ENCODE measurements at places on chromosomes 4 and X.

- no peak for DNase-seq
Measured at GRCh38 chr4:27189683-27190082, 329.0 kb downstream of the STIM2 start.

DNA sequence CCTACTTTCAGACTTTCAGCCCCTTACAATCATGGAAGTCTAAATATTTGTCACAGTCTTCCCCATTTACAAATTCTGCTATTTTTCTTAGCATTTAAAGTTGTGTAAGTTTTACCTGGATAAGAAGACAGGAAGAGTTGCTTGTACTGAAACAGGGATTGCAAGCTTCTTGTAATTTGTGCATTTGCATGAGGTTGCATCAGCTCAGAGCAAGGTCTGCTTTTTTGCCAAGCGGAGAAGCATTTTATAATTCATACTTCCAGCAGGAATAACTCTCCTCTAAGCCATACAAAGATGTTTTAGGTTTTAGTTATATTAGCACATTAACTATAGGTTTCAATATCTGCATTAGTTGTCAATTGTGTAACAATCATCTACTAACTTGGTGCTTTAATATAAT, 922.0 kb upstream of the PABPC4L start:
- no peak for DNase-seq

- DNase-seq: no peak
Measured at GRCh38 chrX:123320622-123321021, 136.5 kb downstream of the GRIA3 start.

DNA sequence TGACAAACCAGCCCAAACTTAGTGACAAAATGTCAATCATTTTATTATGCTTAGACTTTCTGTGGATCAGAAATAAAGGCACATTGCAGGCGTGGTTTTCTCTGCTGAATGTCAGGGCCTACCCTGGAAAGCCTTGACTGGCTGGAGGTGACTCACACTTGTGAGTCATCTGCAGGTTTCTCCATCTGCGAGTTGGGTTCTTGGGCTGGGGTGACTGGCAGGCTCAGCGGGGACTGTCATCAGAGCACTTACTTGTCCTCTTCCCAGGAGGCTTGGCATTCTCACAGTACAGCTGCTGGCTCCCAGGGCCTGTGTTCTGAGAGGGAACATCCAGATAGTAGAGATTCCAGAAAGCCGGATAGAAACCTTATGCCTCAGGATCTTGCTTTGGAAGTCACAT, 153.8 kb upstream of the AGA start:
- peak; percentile 17 for DNase-seq

GRCh38 chr4:28636971-28637370, 1776.3 kb downstream of the STIM2 start:
- DNase-seq: no peak

GRCh38 chrX:102558607-102559006, 40.7 kb upstream of the ARMCX5 start:
- no peak for DNase-seq

GRCh38 chr4:54609310-54609709, 48.4 kb upstream of the KIT start:
- no peak for DNase-seq

GRCh38 chr4:119490335-119490734, 138.3 kb downstream of the PDE5A start:
- DNase-seq: no peak

DNA sequence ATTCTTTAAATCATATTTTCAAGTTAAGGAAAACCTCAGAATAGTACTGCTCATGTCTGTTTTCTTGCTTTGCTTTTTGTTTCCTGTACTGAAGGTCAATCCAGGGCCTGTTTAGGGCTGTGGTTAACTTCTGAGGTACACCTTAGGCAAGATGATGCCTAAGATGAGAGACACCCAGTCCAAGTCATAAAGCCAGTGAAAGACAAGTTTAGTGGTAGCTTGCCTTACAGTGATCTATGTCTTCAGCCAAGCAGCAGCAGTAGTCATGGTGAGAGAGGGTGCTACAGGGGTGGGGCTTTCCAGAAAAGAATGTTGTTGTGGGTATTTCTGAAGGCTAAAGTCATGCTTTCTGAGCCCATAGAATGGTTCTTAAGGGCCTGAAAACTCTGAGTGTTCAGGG, 173.7 kb downstream of the VSIG4 start:
- no peak for DNase-seq

DNA sequence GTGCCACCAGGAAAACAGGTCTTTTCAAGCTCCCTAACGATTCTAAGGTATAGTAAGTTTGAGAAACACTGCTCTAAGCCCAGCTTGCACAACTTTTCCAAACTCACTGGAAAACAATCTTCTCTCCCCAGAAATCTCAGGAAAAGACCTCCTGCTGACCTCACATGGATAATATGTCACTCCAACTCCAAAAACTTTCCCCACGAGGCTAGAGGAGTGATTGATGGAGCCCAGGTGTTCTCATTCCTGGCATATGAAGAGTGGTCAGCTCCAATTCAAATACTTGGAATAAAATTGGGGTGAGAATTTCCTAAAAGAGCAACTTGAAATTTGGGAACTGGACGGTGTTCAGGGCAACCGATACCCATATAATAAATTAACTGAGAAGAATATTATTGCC, 299.9 kb downstream of the PPP4R3C start:
- no peak for DNase-seq

DNA sequence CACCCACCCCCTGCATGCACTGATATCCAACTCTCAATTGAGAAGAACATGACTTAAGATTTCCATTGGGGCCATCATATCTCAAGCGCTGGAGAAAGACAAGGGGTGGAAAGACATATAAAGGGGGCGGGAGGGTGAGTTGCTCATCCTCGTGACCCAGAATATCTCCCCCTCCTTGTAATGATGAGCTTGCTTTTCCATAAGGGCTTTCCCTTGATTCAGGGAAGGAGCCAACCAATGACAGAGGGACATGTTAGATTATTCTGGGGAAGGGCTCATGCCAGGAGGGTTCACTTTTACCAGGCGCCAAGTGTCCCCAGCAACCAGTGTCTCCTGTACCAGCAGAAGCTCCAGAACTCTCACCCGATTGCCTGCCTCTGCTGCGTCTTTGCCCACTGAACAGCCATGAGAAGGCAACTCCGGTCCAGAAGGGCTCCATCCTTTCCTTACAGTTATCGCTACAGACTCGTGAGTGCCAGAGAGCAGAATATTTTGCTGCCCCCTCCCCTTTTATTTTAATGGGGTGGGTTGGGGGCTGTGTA, at the start of gene ATP1B4:
ATP1B4 (plus strand) TSS at position 326 of the 542 bp plus-strand sequence; CDS start at position 406, 80 bp downstream.
- DNase-seq: no peak

DNA sequence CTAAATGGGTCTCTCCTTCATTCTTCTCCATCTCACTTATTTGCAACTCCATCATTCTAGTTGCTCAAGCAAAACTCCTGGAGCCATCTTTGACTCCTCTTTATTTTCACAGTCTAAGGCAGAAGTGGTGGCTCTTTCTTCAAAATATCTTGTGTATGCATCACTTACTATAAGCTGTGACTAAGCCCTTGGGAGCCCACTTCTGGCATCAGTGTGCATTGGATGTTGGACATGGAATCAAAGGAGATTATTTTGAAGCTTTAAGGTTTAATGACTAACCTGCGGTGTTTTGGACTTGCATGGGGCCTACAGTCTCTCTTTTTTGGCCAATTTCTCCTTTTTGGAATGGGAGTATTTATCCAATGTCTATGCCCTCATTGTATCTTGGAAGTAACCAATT, 276.8 kb downstream of the SPOCK3 start:
- DNase-seq: no peak

GRCh38 chr4:101418466-101418865, 71.1 kb upstream of the PPP3CA start:
- DNase-seq: no peak

DNA sequence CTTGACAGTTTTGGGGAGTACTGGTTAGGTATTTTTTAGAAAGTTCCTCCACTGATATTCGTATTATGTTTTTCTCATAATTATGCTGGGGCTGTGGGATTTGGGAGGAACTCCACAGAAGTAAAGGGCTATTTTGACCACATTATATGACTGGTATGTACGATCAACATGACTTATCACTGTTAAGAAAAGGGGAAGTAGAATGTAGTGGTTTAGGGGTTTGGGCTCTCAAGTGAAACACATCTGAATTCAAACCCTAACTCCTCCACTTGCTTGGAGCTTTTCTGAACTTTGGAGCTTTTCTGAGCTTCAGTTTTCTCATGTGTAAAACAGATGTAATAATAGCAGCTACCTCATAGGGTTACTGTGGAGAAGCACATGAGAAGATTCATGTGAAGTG, 96.4 kb upstream of the C1GALT1C1 start:
- DNase-seq: no peak

GRCh38 chrX:42857766-42858165, 79.8 kb upstream of the PPP1R2C start:
- DNase-seq: no peak

DNA sequence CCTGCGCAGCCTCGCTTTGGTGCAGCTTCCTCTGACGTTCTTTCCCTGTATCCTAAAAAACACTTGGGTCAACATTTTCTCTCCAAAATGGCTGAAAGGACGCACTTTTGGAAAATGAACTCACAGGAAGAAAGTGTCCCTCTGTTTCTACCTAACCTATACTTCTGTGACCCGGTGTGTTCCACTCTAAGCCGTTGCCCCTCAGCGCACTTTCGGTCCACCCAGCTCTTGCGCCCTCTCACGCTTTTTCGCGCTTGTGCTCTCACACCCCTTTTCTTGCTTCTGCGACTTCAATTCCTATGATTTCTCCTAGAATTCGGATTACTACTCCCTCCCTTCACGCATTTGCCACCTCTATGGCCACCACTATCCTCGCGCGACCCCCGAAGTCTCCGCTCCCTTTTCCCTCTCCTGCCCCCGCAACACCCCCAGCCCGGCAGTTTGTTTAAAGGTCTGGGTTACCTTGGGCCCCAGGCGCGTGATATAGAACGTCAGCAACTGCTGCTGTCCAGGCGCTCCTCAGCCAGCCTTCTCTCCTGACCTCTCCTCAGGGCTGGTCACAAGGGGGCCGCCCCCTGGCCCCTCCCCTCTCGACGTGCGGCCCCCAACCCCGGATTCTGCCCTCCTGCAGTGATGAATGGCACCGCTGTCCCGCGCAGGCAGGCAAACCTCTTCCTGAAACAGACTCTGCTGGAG, at the start of gene USP51:
USP51 (minus strand) TSS at position 535 of the 696 bp plus-strand sequence. CDS start 909 bp downstream, outside the sequence.
- DNase-seq: no peak

DNA sequence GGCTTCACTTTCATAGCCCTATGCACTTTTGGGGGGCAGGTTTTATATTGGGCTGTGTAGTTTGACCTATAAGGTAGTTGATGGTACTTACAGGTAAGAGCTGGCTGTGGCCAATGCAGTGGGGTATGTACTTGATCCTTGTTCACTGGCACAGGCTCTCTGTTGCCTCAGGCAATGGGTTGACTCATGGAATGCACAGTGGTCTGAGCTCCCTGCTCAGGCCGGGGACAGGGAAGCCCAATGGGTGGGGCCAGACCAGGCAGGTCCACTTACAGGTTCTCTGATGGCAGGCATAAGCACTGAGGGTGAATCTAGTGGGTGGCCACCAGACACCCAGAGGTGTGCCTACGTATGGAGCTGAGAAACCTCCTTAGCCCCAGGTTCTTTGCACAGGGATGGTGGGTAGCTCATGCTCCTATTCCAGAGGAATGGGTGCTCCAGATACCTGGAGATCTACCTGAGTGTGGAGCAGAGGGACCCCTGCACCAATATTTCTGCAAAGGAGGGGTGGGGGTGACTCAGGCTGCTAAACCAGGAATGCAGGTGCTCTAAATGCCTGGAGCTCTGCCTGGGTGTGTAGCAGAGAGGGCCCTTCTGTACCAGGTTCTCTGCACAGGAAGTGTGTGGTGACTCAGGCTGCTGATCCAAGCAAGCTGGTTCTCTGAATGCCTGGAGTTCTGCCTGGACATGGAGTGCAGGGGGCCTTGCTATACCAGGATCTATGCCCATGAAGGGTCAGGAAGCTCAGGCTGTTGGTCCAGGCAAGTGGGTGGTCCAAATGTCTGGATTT, 52.3 kb downstream of the IL1RAPL2 start:
- DNase-seq: no peak

DNA sequence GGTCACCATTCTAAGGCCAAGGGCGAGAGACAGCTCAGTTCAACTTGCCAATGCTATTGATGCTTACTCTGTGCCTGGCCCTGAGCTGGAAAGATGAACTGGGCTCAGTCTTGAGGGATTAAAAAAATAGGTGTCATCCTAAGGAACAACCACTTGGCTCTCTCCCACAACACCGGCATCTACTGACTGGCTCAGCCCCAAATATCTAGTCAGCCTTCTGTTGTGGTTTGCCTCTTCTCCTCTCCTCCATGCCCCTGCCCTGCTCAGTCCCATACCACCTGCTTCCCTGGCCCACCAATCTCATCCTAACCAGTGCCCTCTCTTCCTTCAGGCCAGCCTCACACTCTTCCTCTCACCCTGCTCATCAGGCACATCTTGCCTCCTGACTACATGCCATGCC, 29.6 kb downstream of the KDM5C start:
- DNase-seq: no peak

- no peak for DNase-seq
Measured at GRCh38 chr4:146161243-146161642, 14.3 kb upstream of the LSM6 start.

- no peak for DNase-seq
Measured at GRCh38 chr4:24211856-24212255, 322.0 kb upstream of the PPARGC1A start.

DNA sequence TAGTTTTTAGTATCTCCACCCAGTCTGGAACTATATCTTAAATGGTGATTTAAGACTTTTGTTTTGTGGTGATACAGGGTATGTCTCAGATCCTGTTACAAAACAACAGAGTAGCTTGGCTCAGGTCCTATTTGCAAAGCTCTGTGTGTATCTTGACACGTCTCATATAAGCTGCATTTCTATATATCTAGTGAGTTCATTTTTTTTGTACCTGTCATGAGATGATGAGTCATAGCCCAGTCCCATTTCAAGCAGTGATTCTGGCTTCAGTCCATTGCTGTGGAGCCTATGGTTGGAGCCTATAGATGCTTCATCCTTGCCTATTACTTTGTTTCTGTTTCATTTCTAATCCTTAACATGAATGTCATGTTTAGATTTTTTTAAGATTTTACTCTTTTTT, 23.0 kb downstream of the GRXCR1 start:
- no peak for DNase-seq

DNA sequence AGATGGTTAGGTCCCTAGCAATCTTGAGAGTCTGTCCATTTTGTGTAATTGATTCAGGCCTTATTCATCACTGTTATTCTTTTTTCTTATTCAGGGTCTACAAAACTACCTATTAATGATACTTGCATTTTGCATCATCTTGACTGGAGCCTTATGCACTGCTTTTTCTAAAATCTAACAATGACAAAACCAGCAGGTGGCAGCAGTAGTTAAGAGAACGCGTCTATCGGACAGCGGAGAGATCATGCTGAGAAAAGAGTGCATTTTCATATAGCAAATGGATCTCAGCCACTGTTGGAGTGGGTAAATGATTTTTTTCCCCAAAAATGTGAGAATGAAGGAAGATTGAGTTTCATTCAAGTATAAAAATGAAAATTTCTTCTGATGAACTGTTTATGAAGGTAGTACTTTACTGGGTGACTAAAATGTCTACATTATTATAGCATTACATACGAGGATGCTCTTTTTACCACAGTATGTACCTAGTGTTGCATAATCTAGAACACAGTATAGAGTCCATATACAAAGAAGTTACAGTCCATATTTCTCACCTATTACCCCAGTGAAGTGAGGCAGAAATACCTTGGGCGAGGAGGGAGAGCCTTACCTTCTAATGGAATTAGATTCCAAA, 43.2 kb downstream of the TMEM144 start:
- no peak for DNase-seq

Data from iPS DF 19.7 (cell line).